ENCODE measurements at places on chromosomes 4 and X.

GRCh38 chr4:56371426-56372220, 15.7 kb downstream of the AASDH start:
- DNase-seq: no peak

DNA sequence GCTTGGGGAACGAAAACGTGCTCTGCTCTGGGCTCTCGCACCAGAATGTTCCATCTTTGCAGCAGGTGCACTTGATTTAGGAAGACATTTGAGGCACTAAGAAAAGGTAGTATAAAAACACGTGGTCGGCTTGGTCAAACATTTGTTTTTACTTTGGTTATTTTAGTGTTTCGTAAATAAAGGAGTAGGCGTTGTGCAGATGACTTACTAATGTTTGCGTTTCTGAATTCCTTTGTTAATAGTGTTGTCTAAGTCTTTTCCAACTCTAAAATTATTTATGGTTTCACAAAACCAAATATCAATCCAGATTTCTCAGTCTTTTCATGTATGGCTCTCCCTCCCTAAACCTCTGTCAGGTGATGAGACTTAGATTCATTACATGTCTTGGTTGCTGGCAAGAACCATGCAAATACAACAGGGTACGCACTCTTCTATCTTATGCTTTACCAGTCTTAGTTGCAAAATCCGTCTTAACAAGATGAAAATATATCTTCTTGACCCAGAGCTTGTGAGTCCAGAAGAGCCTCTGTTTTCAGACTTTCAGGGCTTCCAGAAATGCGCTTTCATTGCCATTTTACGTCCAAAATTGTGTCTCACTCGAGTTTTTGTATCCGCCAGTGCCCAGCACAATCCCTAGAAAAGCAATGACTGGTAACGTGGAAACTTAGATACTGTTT, 686 bp downstream of the MTHFD2L start:
- no peak for DNase-seq

DNA sequence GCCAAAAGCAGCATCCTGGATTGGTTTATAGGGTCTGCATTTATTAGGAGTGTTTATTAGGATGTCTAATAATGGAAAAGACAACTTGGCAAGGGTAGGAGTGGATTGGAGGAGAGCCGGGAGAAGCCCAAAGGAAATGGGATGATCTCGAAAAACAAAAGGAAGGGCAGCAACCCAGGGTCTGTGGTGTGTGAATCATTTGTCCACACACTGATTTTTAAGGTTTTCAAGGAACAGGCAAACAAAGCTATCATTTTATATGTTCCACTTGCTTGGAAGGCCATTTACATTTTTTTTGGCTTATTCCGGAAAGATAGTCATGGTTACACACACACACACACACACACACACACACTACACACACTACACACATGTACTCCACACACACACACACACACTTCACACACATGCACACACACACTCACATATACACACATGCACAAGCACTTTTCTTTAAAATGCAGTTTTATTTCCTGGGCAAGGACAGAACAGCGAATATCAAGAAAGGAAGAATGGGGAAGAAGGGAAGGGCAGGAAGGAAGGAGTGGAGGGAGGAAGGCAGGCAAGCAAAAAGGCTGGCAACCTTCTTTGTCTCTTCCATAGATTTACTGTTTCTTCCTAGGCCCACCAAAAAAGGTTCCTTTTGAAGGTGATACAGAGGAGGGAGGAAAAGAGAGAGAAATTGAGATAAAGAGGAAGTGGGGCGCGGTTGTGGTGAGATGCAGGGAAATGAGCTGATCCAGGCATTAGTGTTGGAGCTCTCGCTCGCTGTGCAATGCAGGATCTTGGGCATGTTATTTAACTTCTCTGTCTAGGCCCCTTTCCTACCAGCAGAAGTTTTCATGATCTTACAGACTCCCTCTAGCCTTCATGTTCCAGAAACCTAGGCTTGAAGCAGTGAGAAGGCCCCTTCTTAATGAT, 88.6 kb upstream of the MAML3 start:
- DNase-seq: peak; percentile 60

DNA sequence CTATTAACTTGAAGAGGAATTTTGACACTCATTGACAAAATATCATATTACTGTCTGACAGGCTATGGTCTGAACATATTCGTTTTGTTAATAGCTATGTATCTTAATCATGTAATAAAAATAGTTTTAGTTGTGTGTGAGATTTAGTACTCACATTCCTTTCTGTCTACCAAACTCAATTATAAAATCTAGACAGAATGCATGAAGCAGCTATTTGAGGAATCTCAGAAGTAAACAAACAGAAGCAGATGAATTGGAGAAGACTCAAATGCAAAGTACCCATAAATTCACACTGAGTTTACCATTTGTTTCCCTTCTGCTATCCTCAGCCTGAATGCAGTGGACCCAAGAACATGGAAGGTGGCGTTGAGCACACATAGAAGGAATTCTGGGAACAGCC, 841.6 kb upstream of the AADAT start:
- DNase-seq: no peak

- no peak for DNase-seq
These were observed 168.1 kb downstream of the DHX15 start for GRCh38 chr4:24416293-24416692.

DNA sequence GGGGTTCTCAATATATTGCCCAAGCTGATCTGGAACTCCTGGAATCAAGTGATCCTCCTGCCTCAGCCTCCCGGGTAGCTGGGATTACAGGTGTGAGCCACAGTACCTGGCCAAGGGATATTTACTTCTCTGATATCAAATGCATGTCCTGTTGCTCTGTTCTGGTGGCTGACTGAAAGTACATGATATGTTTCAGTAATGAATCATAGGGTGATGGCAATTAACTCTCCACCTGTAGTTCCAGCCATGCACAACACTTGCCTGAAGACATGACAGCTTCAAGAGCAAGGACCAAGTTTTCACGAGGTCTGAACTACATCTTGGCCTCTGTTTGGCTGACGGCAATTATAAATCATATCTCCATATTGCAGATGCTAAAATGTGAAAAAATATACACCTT, 9.1 kb downstream of the ZCCHC4 start:
- no peak for DNase-seq

DNA sequence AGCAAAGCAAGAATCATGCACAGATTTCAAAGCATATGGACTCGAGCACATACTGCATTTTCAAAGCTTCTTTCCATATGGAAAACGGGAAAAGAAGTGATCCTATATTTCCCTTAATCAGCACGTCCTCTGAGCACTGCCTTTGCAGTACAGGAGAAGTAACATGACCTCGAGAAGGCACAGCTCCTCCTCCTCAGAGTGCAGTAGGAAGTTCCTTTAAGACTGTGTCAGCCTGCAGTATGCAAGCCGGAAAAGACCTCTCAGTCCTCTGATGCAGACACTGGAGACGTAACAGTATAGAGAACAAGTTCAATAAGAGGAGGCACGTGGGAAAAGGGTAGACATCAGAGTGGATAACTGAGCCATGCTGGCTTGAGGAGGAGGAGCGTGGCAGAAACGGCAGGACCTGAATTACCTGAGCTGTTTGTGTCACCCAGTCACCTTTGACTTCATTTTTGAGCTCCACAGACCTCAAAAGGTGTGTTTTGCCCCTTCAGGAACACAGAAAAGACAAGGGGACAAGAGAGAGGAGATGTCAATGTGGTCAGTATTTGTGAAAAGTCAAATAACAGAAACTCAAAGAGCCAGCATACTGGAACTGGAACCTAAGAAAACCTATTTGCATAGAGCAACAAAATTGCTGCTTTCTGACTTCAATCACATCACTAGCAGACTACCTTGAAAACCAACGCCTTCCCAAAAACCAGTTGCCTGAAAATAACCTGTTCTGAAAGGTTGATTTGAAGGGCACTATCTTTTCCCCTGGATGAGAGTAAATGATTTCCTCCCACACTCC, 20.8 kb downstream of the IRF2 start:
- peak; percentile 90 for DNase-seq

GRCh38 chrX:17214962-17215361, 160.0 kb upstream of the NHS start:
- no peak for DNase-seq

GRCh38 chr4:6410664-6411063, 61.8 kb downstream of the PPP2R2C start:
- no peak for DNase-seq

DNA sequence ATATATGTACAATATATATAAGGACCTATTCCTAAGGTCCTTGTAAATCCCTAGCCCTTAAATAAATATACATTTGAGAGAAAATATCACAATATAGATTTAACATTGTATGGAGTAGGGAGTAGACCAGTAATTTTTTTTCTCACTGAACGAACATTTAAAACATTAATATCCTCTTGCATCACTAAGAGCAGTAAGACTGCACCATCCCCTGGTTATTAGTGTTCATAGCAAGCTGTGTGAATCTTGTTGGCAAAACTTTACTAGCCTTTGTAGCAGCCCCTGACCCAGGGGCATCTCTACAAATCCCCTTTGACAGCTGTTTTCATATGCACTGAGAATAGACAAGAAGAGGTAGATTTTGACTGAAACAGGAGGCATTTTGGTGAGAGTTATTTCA, 146.5 kb downstream of the IL1RAPL2 start:
- no peak for DNase-seq

GRCh38 chrX:140172401-140172800, 207.1 kb upstream of the CXorf66 start:
- DNase-seq: no peak

- DNase-seq: no peak
These were observed 646 bp downstream of the TIGD4 start for GRCh38 chr4:152778656-152779512.

GRCh38 chrX:40310016-40310415, 212.3 kb upstream of the BCOR start:
- no peak for DNase-seq

GRCh38 chr4:174582463-174582862, 60.2 kb upstream of the HPGD start:
- peak; percentile 39 for DNase-seq

DNA sequence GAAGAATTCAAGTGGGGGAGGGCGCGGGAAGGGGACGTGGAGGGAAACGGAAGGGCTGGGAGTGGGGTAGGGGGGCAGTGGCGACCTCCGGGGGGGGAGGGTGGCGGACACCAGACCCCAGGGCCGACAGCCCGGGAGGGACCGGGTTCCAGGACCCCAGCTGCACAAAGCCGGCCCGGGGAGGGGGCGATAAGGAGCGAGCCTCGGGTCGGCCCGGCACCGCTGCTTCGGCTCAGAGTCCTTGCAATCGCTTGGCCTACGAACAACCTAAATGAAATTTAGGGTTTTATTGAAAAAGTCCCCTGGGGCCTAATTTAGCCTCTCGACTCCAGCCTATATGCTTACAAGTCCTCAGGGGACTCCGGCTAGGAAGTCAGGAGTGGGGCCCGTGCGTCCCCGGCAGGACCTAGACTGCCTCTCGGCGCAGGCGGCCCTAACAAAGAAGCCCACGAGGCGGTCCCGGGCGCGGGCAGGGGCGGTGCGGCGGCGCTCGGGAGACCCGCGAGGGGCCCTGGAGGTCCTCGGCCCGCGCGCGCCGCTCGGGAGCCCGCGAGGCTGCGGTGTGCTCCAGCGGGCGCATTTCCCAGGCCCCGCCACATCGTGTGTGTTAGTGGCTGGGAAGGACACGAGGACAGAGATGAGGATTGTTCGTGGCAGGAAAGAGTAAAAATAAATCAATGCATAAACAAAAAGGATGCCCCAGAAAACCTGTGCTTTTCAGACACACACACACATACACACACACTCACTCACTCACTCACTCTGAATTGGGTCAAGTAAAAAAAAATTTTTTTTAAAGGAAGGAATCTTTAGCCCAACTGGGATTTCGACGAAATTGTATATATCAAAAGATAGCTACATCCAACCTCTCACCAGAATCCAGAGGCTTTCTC, 70.0 kb downstream of the MGST2 start:
- DNase-seq: no peak

DNA sequence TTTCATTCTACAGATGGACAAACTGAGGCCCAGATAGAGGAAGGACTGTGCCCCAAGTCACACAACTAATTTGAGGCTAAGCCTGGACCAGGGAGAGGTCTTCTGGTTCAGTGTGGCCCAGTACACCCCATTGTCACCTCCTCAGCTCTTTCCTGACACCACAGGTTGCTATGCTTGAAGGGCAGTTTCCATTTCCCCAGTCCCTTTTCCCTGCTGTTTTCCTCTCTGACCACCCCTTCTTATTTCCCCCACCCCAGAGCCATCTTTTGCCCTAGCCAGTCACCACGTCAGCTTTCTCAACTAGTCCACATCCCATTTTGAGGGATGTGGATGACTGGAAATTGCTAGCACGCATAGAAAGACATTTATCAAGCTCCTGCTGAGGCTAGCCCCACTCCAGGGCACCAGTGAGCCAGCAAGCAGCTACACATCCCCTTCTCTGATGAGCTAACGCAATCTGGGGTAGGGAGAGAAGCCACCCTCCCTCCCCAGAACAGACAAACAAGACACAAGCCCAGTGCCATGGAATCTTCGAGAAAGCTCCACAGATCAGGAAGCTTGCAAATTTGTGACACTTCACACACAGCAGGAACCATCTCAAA, 1.3 kb downstream of the GABRE start:
- no peak for DNase-seq

GRCh38 chr4:99841129-99841528, 24.5 kb downstream of the DAPP1 start:
- DNase-seq: no peak

GRCh38 chrX:3286196-3286945, 60.1 kb downstream of the MXRA5 start:
- DNase-seq: no peak

DNA sequence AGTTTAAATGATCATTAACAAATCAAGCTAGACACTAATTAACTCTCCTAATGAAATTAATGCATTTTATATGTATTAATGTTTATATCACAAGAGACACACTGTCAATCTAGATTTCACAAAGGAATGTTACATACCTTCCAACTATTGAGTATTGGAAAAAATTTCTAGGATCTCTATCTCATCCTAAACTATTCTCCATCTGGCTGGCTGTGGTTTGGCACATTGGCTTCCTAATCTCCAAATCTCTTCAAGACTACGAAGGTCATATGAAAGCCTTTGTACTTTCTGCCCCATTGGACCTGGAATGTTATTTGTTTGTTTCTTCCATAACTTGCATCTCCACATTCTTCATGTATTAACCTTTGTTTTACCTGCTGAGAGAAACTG, 1160.0 kb downstream of the ADGRL3 start:
- DNase-seq: no peak

DNA sequence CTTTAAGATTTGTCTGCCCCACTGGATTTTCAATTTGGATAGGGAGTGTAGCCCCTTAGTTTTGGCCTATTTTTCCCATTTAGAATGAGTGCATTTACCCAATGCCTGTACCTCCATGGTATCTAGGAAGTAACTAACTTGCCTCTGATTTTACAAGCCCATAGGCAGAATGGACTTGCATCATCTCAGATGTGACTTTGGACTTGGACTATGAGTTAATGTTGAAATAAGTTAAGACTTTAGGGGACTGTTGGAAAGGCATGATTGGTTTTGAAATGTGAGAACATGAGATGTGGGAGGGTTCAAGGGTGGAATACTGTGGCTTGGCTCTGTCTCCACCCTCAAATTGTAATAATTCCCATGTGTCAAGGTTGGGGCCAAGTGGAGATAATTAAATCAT, 2480.2 kb downstream of the PCDH7 start:
- DNase-seq: no peak

GRCh38 chr4:24975510-24975909, 55.2 kb downstream of the LGI2 start:
- peak; percentile 13 for DNase-seq
